ENCODE measurements at places on chromosomes 16 and 17.

DNA sequence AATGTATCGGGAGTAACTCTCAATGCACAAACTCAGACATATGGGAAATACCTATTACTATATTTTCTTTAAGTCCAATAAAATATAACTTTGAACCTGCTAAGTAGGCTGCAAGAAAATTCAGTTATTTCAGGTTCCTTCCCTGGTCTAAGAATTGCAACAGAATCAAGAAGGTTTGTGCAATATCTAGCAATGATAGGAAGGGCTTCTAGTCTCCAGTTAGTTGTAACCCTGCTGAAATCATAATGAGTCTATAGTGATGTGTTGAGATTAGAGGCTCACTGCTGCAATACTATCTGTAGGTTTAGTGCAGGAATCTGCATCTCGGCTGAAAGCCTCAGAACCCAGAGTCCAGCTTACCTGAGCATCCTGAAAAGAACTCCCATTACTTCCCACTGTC lies 110.5 kb downstream of the PMP22 start:
- no peak for DNase-seq

GRCh38 chr17:77839698-77840512 lies 118.6 kb upstream of the TNRC6C start:
- no peak for DNase-seq

DNA sequence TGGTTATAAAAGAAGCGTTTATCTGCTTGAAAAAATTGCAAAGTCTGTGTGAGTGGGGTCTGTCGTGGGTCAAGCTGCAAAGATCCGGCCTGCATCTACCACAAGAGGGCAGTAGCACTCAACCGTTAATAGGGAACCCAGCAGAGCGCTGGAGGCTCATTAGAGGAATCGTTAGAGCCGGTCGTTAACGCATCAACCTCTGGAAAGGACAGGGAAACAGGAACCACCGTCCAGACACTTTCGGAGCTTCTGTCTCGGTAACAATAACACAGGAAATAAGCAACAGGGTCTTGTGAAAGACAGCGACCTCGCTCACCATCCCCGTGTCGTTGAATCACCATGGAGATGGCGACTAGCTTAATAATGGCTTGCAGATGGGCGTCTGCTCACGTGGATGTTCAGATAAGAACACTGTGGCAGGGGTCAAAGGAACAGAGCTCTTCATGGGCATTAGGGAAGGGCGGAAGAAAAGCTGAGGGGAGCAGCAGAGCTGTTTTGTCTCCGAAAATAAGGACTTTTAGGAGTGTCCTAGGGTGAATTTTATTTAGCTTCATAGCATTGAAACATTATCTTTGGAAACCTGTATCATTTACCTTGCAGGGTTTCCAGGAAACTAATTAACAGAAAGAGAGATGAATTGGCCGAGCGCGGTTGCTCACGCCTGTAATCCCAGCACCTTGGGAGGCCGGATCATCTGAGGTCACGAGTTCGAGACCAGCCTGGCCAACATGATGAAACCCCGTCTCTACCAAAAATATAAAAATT lies 11.9 kb upstream of the NSRP1 start:
- DNase-seq, result peak; percentile 66

DNA sequence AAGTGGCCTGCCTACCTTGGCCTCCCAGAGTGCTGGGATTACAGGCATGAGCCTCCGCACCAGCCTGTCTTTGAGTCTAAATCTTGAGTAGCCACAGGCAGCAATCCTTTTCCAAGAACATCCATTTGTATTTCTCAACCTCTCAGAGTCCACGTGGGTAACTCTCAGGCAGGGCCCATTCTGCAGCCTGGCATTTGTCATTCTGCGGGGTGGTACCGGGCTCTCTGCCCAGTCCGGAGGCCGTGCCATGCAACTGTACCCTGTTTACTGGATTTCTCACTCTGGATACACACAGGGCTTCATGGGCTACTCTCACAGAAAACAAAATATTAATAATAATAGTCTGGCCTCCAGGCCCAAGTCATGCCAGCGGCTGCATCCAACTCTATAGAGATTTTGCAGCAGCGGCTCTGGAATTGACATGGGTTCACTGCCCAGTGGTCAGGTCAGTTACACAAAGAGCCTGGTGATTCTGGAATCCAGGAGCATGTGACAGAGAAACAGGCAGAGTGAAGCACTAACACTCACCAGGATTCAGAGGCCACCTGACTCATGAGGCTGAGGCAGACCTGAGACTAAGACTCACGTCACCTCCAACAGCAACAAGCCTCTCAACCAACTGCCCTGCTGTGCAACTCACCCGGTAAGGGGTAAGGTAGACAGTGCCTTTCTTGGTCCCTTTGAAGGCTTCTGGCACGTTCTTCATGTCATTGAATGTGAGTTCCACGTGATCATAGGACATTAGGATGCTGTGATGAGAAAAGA lies 4.0 kb downstream of the WBP2 start:
- no peak for DNase-seq

DNA sequence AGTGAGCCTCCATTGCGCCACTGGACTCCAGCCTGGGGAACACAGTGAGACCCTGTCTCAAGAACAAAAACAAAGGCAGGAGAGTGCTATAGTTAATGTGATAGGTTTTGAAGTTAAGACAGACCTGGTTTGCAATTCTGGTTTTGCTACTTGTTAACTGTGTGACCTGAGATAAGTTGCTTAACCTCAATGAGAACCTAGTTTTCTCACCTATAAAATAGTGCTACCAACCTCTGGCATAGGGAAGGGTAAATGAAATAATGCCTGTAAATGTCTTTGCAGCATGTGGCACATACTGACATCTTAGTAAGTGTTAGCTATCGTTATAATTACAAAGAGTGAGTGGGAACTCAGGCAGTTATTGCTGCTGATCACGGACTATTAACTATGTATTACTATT lies 29.8 kb upstream of the NFATC3 start:
- no peak for DNase-seq

DNA sequence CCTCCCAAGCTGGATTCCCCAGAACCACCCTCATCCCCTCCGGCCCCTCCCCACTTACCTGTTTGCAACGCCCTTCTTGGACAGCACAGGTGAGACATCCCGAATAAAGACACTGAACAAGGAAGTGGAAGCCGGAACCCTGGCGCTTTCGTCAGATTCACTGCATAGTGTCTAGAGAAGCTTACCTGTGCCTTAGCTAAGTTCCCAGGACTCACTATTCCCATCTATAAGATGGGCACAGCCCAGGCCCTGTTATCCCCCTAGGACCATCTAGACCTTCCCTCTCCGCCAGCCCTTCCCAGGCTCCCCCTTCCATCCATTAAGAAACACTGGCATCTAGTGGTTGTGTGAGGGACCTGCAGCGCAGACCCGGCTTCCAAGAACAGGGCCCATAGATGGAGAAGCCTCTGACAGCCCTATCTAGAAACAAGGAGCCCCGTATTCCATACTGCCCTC lies 26.9 kb upstream of the RPL38 start:
- DNase-seq, result peak; percentile 74

DNA sequence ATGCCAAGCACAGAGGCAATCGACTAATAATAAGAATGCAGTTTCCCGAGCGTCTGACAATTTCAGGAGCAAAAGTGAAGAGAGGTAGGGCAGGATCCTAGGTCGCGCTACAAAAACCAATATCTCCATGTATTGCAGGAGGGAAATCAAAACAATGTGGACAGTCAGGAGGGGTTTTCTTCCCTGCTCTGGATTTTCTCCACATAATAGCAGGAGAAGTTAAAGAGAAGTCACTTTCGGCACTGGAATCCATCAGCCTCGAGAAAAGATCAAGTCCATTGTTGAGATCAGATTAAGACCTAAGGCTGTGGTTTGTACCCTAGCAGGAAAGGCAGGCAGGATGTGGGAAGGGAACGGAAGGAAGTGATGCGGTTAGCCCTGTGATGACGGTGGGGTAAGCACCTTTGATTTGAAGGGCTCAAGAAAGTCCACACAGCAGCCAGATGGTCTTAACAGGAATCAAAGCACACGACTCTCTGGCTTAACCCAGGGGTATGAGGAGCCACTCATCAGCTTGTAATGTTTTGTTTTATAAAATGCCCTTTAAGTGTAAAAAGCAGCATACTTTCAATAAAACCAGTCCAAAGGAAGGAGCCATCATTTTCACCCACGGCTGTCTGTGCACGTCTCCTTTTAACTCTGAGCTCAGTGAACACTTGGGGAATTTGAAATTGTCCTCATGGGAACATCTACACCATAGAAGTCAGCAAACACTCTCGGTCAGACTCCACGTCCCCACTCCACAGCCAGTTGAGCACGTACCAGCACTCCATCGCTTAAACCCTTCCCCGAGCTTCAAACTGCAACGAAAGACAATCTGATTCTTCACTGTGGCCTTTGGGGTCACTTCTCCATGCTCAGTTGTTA lies 15.8 kb upstream of the AKTIP start:
- peak; percentile 80 for DNase-seq

DNA sequence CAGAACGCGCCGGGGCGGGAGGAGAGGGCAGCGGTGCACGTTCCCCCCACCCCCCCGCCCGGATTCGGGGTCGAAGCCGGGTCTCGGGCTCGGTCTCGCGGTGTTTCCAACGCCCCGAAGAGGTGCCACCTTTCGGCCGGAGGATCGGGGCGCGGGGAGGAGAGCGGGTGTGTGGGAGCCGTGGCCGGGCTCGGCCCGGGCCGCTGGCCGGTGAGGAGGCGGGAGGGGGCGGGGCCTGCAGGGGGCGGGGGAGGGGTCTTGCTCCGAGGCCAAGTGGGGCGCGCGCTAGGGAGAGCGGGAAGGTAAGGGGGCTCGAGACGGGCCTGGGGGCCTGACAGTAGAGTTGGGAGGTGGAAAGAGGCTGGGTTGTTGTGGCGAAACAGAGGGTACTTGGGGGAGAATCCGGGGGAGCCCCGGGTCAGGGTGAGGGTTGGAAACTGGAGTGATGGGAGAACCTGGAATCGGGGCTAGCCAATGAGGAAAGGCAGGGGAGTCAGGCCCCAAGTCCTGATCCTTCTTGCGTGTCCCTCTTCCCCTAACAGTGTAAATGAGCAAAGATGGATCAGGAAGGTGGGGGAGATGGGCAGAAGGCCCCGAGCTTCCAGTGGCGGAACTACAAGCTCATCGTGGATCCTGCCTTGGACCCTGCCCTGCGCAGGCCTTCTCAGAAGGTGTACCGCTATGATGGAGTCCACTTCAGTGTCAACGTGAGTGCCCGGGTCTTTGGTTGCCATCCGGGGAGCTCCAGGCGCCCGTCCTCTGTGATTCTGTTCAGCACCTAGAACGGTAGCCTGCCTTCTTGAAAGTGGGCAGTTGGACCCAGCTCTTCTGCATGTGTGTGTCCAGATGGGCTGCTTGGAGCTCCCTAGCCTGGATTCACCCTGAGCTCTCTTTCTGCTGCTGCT lies 873 bp downstream of the SETD1A start:
- DNase-seq, result peak; percentile 85

GRCh38 chr16:47258874-47259461 lies 115.2 kb upstream of the NETO2 start:
- DNase-seq, result peak; percentile 31

DNA sequence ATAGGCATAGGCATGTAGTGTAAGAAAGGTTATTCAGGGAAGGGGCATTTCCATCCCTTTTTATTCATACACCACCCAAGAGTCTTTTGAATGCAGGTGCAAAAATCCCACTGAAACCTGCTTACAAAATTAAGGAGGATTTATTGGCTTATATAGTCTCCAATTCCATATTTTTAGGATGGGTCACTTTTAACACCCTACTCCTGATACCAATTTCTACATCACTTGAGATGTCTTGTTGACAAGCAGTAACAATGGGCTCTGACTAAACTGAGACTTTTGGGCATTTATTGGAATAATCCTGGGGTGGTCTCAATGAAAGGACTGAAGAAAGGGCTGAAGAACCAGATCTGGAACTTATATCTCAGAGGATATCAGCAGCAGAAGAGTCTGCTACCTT lies 18.9 kb upstream of the NKD1 start:
- DNase-seq, result no peak

- DNase-seq, result no peak
Measured at GRCh38 chr17:44247876-44248736, 19.8 kb downstream of the SLC4A1 start.

DNA sequence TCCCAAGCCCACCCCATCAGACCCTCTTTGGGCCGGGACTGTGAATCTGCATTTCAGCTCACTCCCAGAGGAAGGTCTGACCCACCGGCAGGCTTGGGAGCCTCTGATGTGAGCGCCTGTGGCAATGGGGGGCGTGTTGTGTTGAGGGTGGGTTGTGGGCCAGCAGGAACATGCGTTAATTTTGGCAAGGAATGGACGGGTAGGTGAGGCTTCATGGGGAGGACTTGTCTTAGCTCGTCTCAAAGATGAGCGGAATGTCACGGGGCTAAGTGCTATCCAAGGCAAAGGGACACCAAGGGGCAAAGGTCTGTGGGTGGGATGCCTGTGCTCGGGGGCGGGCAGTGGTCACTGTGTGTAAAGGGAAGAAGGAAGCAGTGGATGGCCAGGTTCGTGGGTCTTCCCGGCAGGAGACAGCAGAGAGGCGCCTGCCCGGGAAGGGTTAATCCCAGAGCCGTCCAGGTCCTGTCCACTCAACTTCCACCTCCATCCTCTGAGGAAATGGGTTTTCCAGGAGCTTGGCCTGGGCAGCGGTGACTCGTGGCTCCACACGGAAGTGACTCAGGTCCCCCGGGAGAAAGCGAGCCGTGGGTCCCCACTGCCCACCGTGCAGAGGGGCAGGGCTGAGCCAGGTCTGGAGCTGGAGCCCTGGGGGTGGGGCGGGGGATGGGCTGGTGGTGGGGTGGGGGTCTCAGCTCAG lies 17.4 kb downstream of the ADGRG1 start:
- no peak for DNase-seq

DNA sequence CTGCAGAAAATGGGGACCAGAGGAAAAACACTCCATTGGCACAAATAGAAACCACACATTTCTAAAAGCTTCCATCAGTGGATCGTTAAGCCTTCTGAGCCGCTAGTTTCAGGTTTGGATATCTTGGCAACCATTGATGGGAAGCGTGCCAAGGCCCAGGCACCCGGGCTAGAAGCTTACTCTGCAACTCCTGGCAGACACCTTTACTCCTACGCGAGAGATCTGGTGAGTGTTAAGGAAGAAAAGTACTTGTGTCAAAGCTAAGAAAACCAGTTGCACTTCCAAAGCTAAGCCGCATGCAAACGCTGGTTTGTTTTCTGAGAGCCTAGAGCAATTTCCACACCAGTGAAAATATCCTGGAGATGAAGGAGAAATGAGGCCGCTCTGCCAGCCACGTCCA lies 472.4 kb downstream of the PMP22 start:
- DNase-seq, result no peak
